Neural crest cell (in vitro differentiated cells): ENCODE measurements at places on chromosomes 2 and 18. TPM values are rescaled to one million over a fixed set of nuclear protein-coding genes. Genes with fewer than 3 reads are reported as not detected.

- no peak for DNase-seq
Measured at GRCh38 chr2:60821587-60822302, 59.6 kb upstream of the REL start.

Gene USP40
- 25.3 and 28.3 TPM in 2 replicates for total RNA-seq

Gene RFTN2
- total RNA-seq = 16.0 and 20.6 TPM in 2 replicates

- DNase-seq = no peak
Measured at GRCh38 chr2:115214050-115214449, 771.6 kb downstream of the DPP10 start.

Gene TTC39C
- total RNA-seq = 23.0 and 23.5 TPM in 2 replicates

Gene TPRKB
- total RNA-seq = 44.2 and 46.2 TPM in 2 replicates

DNA sequence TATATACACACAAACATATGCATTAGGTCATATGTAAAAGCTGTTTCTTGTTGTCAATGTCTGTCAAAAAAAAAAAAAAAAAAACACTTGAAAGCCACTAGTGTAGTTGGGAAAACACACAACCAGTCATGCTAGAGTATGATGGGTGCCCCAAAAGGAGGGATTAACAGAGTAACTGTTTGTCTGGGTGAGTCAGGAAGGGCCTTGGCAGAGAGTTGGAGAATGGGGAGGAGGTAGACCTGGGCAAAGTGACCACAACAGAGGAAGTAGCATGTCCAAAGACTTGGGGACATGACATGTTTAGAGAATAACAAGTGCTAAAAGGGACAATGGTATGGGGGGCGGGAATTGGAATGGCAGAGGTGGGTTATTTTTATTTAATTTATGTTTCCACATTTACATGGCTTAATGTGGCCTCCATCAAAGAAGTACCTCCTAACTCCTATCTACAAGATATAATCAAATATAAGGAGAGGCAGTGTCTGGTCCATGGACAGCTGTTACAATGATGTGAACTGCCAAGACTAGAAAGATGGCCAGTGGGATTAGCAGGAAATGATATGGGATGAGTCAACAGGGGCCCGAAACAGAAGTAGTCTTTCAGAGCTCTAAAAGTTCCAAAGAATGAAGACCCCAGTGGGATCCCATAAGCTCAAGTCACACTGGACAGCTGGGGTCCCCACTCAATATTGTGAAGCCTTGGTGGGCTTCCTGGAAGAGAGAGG, 99.9 kb upstream of the ZFP36L2 start:
- no peak for DNase-seq

DNA sequence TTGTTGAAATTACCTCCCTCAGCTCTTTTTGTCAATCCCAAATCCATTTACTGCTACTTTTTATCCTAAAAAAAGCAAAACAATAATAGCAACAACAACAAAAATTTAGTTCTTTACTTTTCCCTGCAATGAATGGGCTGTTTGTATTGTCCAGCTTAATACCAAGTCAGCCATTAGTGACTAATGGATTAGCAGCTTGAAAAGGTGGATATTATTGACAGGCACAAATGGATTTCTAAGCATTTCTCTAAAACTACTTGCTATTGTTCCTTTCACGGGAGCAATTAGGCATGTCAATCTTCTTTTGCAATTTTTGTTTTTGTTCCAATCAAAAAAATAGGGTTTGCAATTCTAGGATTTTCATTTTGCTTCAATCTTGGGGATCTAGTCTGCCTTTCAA, 32.1 kb upstream of the SPAG16 start:
- no peak for DNase-seq

Gene IL36B
- not detected in 2 replicates for total RNA-seq

GRCh38 chr2:55282110-55282917, 13.3 kb upstream of the MTIF2 start:
- peak; percentile 78 for DNase-seq

DNA sequence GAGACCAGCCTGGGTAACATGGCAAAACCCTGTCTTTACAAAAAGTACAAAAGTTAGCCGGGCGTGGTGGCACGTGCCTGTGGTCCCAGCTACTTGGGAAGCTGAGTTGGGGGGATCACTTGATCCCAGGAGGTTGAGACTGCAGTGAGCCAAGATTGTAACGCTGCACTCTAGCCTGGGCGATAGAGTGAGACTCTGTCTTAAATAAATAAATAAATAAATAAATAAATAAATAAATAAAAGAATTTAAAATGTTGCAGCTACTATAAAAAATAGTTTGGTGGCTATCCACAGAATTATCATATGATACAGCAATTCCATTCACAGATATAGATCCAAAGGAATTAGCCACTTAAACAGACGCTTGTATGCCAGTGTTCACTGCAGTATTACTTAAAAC, 49.6 kb upstream of the AMMECR1L start:
- no peak for DNase-seq

- DNase-seq = no peak
Measured at GRCh38 chr2:228986961-228987360, 284.1 kb downstream of the PID1 start.

- DNase-seq = no peak
Measured at GRCh38 chr2:1636791-1637415, 107.4 kb downstream of the PXDN start.

Gene TXNDC2
- not detected in 2 replicates for total RNA-seq
